ENCODE measurements at places on chromosomes 2 and 18. TPM values are rescaled to one million over a fixed set of nuclear protein-coding genes. Genes with fewer than 3 reads are reported as not detected.

- H3K27ac ChIP-seq: no peak overlapping the region
- H3K36me3 ChIP-seq: no peaks in the 10 kb centered on the region
- no peak overlapping the region for H3K4me3 ChIP-seq
- H3K27me3 ChIP-seq: no peaks in the 10 kb centered on the region
- peaks cover 13% of the 10 kb centered on the region for H3K4me1 ChIP-seq
These were observed 33.5 kb downstream of the EPB41L3 start for GRCh38 chr18:5510135-5510846.

GRCh38 chr2:131413148-131413747, 49.3 kb upstream of the RAB6D start:
- DNase-seq: peak; percentile 45
- peaks cover 5% of the 10 kb centered on the region for H3K4me1 ChIP-seq
- no peaks in the 10 kb centered on the region for H3K36me3 ChIP-seq
- H3K27ac ChIP-seq: no peak overlapping the region
- H3K4me3 ChIP-seq: no peak overlapping the region

DNA sequence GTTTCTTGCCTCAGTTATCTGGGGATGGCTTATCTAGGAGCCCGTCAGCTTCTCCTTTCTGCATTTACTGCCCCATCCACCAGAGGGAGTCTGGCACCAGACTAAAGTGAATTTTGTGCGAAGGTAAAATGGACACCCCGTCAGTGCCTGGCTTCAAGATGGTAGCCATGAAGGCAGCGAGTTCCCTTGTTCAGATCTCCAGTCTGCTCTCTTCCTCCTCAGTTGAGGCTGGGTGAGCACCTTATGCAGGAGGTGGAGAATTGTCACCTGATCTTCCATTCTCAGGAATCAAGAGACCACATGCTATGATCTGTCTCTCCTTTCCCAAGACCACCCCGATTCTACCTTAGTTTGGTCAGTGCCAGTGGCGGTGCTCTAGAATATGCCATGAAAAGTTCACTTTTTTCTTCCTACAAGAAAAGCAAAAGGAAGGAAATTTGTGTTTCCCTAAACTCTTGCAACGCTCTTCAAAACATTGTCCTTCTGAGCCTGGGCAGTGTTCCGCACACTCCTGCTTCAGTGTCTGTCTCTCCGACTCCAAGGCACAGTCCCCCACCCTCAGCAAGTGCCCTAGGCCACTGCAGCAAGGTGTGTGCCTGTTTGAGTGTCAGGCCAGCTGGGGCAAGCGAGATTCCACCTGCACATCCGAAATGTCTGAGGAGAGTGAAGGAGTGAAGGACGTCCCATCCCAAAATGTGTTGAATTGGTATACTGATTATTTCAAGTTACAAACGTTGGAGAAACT, 168.6 kb downstream of the SS18 start:
- H3K4me1 ChIP-seq: no peaks in the 10 kb centered on the region
- peak; percentile 3 for DNase-seq

DNA sequence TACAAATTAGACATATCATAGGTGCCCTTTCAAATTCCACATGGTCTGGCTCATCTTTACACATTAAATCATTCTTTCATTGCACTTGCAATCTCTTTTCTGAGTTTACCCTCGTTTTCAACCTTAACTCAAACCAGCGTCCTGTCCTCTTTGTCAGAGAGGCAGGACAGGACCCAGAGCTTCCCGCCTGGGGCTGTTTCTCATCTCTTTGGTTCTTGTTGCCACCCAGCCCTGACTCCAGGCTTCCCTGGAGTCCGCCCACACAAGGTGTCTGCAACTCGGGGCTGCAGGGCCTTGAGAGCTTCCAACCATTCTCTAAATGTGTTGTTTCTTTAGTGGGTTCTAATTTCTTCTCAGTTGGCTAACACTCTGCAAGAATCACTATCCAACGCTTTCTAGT, 24.4 kb downstream of the RBMS1 start:
- no peak for DNase-seq
- H3K4me3 ChIP-seq: no peak overlapping the region
- H3K27me3 ChIP-seq: no peaks in the 10 kb centered on the region
- H3K4me1 ChIP-seq: peaks cover 14% of the 10 kb centered on the region

Gene NOSTRIN
- total RNA-seq: not detected

DNA sequence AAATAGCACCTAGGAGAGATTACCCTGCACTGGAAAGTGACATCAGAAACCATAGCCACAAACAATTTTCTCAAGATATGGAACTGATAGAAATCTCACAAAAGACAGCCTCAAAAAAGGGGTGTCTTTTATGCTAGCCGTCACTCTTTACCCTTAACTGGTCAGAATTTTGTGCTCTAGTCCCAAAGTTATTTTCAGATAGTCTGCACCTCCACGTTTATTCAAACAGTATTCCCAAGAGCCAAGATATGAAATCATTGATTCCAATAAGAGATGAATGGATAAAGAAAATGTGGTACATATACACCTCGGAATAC, 23.5 kb upstream of the PMAIP1 start:
- no peaks in the 10 kb centered on the region for H3K36me3 ChIP-seq
- no peak overlapping the region for H3K4me3 ChIP-seq
- peaks cover 17% of the 10 kb centered on the region for H3K27me3 ChIP-seq
- no peak overlapping the region for H3K27ac ChIP-seq
- DNase-seq: no peak

- H3K4me1 ChIP-seq: peaks cover 71% of the 10 kb centered on the region
- H3K27me3 ChIP-seq: no peaks in the 10 kb centered on the region
- no peaks in the 10 kb centered on the region for H3K36me3 ChIP-seq
- no peak overlapping the region for H3K27ac ChIP-seq
- peak overlapping the region; percentile 6 for H3K4me3 ChIP-seq
- no peak for DNase-seq
These were observed 133.6 kb downstream of the FIGN start for GRCh38 chr2:163602196-163602595.

GRCh38 chr2:206082298-206082843, 3.6 kb downstream of the INO80D start:
- H3K27ac ChIP-seq: no peak overlapping the region
- no peaks in the 10 kb centered on the region for H3K36me3 ChIP-seq
- no peak for DNase-seq
- H3K27me3 ChIP-seq: no peaks in the 10 kb centered on the region
- peak overlapping the region; percentile 27 for H3K4me3 ChIP-seq

- no peaks in the 10 kb centered on the region for H3K27me3 ChIP-seq
- no peak for DNase-seq
- no peak overlapping the region for H3K4me3 ChIP-seq
- H3K27ac ChIP-seq: no peak overlapping the region
- H3K4me1 ChIP-seq: peaks cover 9% of the 10 kb centered on the region
These were observed 77.9 kb upstream of the ARL5A start for GRCh38 chr2:151905963-151906632.

DNA sequence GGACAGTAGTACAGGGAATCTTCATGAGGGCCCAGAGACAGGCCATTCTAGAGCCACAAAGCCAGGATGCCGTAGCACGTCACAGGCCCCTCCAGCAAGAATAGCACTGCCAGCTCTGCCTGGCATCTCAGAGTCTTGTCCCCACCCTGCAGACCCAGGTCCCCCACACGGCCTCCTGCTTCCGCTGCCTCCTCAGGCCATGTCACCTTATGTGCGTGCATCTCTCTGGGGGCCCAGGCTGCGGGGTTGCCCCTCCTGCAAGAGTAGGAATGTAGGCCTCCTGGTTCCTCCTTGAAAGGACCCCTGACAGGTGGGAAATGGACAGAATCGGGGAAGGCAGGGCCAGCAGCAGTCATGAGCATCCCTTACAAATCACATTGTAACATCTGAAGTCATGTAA, 49.8 kb downstream of the ADI1 start:
- H3K27ac ChIP-seq: peak overlapping the region; percentile 22
- peaks cover 4% of the 10 kb centered on the region for H3K36me3 ChIP-seq
- peaks cover 7% of the 10 kb centered on the region for H3K4me1 ChIP-seq
- no peak overlapping the region for H3K4me3 ChIP-seq
- no peaks in the 10 kb centered on the region for H3K27me3 ChIP-seq

Gene CEP192
- 39.9 TPM for total RNA-seq

Gene CYP20A1
- 22.1 TPM for total RNA-seq

DNA sequence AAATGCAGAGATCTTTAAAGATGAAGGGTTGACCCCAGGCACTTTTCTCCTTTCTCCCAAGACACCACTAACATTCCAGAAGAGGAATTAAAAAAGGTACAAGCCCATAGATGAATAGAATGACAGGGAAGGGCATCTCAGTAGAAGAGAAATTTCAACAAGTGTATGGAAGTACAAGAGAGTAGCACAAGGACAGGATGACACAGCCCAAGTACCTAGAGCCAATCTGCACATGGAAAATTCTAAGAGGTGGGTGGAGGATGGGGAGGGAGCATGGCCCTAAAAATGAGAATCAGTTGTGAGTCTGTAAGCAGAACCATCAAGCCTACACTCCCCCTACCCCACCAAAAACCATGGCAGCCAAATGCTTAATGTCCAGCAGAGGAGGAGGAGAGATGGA, 39.7 kb upstream of the LOXHD1 start:
- H3K36me3 ChIP-seq: no peaks in the 10 kb centered on the region
- H3K27me3 ChIP-seq: peaks cover 6% of the 10 kb centered on the region
- DNase-seq: no peak
- peaks cover 4% of the 10 kb centered on the region for H3K4me1 ChIP-seq
- no peak overlapping the region for H3K27ac ChIP-seq
- no peak overlapping the region for H3K4me3 ChIP-seq

GRCh38 chr18:74898965-74899364, 301.3 kb downstream of the ZNF407 start:
- H3K27me3 ChIP-seq: no peaks in the 10 kb centered on the region
- no peak overlapping the region for H3K4me3 ChIP-seq
- H3K4me1 ChIP-seq: peaks cover 51% of the 10 kb centered on the region
- no peak for DNase-seq
- H3K27ac ChIP-seq: peak overlapping the region; percentile 28

DNA sequence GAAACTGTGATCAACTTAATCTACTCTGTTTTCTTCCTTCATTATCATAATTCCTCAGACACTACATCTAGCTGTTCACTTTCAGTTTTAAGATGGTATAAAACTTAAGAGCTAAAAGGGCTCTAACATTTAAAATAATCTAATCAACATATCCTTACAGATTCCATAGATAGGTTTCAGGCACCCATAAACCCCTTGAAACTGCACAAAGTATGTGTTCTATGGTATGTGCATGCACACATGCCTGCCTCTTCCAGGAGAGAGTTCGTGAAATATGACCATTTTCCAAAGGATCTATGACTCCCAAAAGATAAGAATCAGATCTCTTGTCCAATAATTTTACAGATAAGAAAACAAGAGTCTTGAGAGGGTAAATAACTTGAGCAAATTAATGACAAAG, 59.4 kb downstream of the CUL3 start:
- H3K4me1 ChIP-seq: peaks cover 7% of the 10 kb centered on the region
- H3K27me3 ChIP-seq: no peaks in the 10 kb centered on the region
- no peak overlapping the region for H3K4me3 ChIP-seq
- no peak overlapping the region for H3K27ac ChIP-seq
- DNase-seq: no peak
- H3K36me3 ChIP-seq: peaks cover 6% of the 10 kb centered on the region

DNA sequence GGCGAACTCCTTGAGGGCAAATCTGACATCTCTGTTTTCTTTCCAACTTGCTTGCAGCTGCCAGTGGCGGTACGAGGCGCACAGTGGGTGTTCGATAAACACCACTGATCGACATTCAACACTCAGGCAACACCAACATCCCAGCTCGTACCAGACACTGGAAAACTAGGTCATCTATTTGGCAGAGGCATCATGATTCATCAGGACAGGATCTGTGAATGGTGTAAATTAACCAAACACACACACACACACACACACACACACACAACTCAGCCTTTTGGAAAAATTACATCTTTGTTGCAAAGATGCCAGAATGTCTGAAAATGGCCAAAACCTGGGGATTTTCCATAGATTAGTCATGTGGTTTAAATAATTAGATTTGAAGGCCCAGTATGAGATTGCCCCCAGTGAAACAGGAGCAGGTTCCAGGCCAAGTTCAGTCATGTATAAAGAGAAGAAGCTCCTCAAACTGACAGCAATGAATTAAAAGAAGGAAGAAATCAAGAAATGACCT, 150.5 kb upstream of the NCKAP5 start:
- H3K4me3 ChIP-seq: no peak overlapping the region
- H3K27ac ChIP-seq: peak overlapping the region; percentile 95
- peaks cover 27% of the 10 kb centered on the region for H3K4me1 ChIP-seq
- no peak for DNase-seq

- H3K27me3 ChIP-seq: no peaks in the 10 kb centered on the region
- peaks cover 4% of the 10 kb centered on the region for H3K36me3 ChIP-seq
- no peak for DNase-seq
- H3K4me3 ChIP-seq: no peak overlapping the region
- no peak overlapping the region for H3K27ac ChIP-seq
These were observed 23.1 kb upstream of the TFPI start for GRCh38 chr2:187577310-187577709.

Gene SOX11
- 201 TPM for total RNA-seq

GRCh38 chr2:149902081-149902480, 314.5 kb upstream of the MMADHC start:
- DNase-seq: no peak
- no peaks in the 10 kb centered on the region for H3K27me3 ChIP-seq
- H3K36me3 ChIP-seq: no peaks in the 10 kb centered on the region
- H3K4me1 ChIP-seq: peaks cover 9% of the 10 kb centered on the region
- no peak overlapping the region for H3K27ac ChIP-seq

DNA sequence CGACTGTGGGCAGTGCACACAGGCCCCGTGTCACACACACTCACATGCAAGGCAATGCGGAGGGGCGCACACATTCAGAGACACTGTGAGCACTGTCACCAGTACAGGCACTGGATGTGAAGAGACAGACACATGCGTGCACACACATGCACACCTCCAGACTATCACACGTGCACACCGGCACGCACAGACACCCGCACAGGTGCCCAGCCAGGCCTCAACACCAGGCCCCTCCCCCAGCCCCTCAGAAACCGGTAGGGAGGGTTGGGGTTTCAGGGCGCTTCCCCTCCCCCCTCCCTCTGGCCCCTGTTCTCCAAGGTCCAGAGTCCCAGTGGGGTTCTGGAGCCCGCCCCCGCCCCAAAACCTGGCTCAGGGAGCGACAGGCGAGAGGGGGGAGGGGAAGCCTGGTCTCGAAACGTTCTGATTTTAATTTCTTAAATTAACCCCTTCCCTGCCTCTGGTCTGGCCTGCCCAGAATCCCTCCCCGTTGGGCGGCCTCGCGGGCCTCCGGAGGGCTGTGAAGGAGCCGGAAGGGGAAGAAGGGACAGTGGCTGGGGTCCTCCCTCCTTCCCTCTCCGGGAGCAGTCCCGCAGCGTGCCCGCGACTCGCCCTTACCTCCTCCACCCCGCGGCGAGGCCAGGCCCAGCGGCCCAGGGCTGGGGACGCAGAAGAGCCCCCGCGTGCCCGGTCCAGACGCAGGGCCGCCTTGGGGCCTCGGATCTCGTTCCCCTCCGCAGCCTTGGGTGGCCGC, 558 bp downstream of the FBXO41 start:
- H3K4me3 ChIP-seq: peak overlapping the region; percentile 85
- H3K27ac ChIP-seq: peak overlapping the region; percentile 31
- peaks cover 76% of the 10 kb centered on the region for H3K27me3 ChIP-seq
- H3K36me3 ChIP-seq: no peaks in the 10 kb centered on the region
- no peak for DNase-seq
- H3K4me1 ChIP-seq: no peaks in the 10 kb centered on the region

Measured in neural crest cell (in vitro differentiated cells).